ENCODE measurements at places on chromosomes 16 and 17.
A peak's percentile ranks its signal among the peaks of the same experiment; 100 is the strongest.

- H3K27ac ChIP-seq: no peak overlapping the region
- H3K4me1 ChIP-seq: no peaks in the 10 kb centered on the region
- no peaks in the 10 kb centered on the region for H3K36me3 ChIP-seq
- DNase-seq: no peak
- peaks cover 87% of the 10 kb centered on the region for H3K27me3 ChIP-seq
Observed at GRCh38 chr17:77733576-77734296, 224.8 kb upstream of the TNRC6C start.

DNA sequence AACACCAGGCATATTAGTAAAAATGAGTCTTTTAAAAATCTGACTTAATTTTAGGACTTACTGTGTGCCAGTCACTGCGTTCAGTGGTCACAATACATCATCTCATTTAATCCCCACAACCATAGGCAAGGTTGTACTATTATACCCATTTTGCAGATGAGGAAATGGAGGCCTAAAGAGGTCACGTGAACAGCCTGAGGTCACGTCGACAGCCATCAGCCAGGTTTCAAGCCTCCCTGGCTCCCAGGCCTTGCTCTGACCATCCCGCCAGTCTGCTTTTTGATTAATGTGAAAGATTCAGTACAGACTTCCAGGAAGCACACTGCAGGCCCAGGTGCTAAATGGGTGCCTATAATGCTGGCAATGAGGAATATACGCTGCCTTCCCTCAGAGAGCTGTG is 86.3 kb upstream of the TOX3 start:
- no peaks in the 10 kb centered on the region for H3K27me3 ChIP-seq
- no peaks in the 10 kb centered on the region for H3K4me1 ChIP-seq
- no peak overlapping the region for H3K27ac ChIP-seq
- no peak overlapping the region for H3K4me3 ChIP-seq
- no peaks in the 10 kb centered on the region for H3K36me3 ChIP-seq

GRCh38 chr17:37037590-37038155 is 88.9 kb downstream of the AATF start:
- H3K27ac ChIP-seq: no peak overlapping the region
- H3K36me3 ChIP-seq: no peaks in the 10 kb centered on the region
- no peaks in the 10 kb centered on the region for H3K4me1 ChIP-seq

DNA sequence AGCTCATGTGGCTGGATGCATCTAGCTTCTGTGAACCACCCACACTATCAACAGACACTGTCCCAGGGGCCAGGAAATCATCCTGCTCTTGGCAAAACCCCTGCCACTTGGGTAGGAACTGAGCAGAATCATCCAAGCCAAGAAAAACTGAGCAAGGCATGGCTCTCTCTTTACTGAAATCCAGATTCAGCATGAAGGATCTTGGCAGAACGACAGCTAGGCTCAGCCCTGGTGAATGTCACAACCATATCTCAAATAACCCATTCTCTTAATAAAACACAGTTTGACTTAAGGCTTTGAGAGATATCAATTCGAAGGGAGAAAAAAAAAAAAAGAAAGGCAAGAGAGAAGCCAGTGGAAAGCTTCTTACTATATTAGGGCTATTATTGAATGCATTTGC is 72.2 kb downstream of the MAF start:
- H3K4me1 ChIP-seq: no peaks in the 10 kb centered on the region
- H3K27me3 ChIP-seq: no peaks in the 10 kb centered on the region
- H3K27ac ChIP-seq: no peak overlapping the region
- no peak for DNase-seq

DNA sequence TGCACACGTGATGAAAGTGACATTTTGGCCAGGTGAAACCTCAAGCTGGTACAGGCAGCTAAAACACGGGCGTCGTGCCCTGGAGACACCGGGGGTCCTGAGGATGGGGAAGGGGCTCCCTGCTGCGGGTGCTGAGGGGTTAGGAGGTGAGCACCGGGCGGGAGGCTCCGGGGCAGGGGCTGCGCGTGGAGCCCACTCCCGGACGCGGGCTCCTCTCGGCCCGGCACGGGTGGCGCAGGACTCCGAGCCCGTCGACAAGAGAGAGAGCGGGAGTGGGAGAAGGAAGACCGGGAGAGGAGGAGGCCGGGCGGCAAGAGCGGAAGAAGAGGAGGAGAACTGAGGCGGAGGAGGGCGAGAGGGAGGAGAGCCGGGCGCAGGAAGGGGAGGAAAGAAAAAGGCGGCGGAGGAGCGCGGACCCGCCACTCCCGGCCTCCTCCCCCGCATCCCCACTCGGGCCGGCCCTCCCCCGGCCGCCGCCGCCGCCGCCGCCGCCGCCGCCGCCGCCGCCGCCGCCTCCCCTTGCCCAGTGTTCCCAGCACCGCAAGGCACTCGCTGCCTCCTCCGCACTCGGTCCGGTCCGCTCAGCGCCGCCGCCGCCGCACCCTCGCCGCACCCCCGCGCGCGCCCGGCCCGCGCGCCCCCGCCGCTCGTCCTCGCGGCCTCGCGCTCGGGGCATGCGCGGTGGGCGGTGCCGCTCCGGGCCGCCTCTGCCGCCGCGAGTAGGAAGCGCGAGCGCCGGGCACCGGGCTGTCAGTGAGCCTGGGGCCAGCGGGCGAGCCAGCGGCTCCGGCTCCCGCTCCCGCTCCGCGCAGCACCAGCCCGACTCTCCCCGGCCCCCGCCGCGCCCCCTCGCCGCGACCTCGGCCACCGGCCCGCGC is at the start of gene PRKCA:
PRKCA (plus strand) TSS at position 750 of the 878 bp plus-strand sequence.
- H3K4me3 ChIP-seq: peak within 1 kb of the TSS; percentile 94
- peak; percentile 87 for DNase-seq
- H3K27me3 ChIP-seq: no peaks in the 10 kb centered on the region
- peaks cover 8% of the 10 kb centered on the region for H3K36me3 ChIP-seq
- H3K4me1 ChIP-seq: peaks cover 37% of the 10 kb centered on the region

- peaks cover 5% of the 10 kb centered on the region for H3K36me3 ChIP-seq
- H3K27ac ChIP-seq: peak overlapping the region; percentile 51
- H3K4me3 ChIP-seq: no peak overlapping the region
- peaks cover 33% of the 10 kb centered on the region for H3K4me1 ChIP-seq
Observed at GRCh38 chr17:59764292-59764741, 56.9 kb downstream of the VMP1 start.

GRCh38 chr17:2867441-2868424 is 71.5 kb downstream of the RAP1GAP2 start:
- peak overlapping the region; percentile 29 for H3K27ac ChIP-seq
- H3K4me1 ChIP-seq: peaks cover 18% of the 10 kb centered on the region
- no peaks in the 10 kb centered on the region for H3K36me3 ChIP-seq
- DNase-seq: peak; percentile 62

DNA sequence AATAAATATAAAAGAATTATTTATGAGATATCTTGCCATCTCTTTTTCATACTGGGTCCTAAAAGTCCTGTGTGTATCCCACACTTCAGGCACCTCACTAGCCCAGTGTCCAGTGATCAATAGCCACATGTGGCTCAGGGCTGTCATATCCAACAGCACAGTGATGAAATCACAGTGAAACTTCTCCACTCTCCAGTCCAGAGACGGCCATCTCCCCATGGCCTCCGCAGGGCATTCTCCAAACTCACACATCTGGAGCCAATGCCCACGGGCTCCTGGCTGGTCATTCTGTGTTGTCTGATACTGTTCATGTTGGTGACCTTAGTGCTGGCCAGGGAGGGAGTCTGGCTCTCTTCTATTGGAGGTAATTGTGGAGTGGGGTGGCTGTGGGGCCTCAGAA is 125.2 kb upstream of the SDK2 start:
- H3K4me1 ChIP-seq: no peaks in the 10 kb centered on the region
- no peak overlapping the region for H3K4me3 ChIP-seq
- no peak overlapping the region for H3K27ac ChIP-seq
- DNase-seq: no peak

DNA sequence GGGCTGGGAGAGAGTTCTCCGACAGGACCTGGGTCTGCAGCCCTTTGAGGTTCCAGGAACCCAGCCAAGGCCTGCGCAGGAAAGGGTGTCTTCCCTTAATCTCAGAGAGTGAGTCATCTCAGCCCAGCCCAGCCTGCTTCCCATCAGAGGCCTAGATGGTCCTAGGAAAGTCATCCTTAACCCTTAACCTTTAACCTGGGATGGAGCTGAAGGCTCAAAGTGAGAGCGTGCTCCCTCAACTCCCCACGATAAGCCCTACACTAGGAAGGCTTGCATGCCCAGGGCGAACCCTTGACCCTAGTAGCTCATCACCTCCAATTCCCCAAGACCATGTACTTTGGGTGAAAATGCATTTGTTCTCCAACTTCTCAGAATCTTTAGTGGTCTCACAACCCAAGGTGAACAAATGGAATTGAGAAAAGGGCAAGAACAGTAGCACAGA is 4.8 kb upstream of the ATXN7L3 start:
- H3K27ac ChIP-seq: 0 out of 2 replicates have a peak overlapping the region, but pooled peaks have one; percentile 4
- no peaks in the 10 kb centered on the region for H3K27me3 ChIP-seq
- H3K36me3 ChIP-seq: peaks cover 23% of the 10 kb centered on the region
- peaks cover 44% of the 10 kb centered on the region for H3K4me1 ChIP-seq
- H3K4me3 ChIP-seq: no peak overlapping the region

- no peak overlapping the region for H3K4me3 ChIP-seq
- DNase-seq: peak; percentile 54
- H3K36me3 ChIP-seq: peaks cover 2% of the 10 kb centered on the region
Observed at GRCh38 chr17:66632731-66633130, 202.2 kb upstream of the CACNG5 start.

Data from PC-3 (cell line).